ENCODE measurements at places on chromosomes 2 and 18.
A peak's percentile ranks its signal among the peaks of the same experiment; 100 is the strongest.

- peak; percentile 47 for DNase-seq
Observed at GRCh38 chr2:203869223-203870042, 1.9 kb downstream of the CTLA4 start.

- DNase-seq = no peak
Observed at GRCh38 chr2:31811482-31811881, 199.3 kb downstream of the MEMO1 start.

DNA sequence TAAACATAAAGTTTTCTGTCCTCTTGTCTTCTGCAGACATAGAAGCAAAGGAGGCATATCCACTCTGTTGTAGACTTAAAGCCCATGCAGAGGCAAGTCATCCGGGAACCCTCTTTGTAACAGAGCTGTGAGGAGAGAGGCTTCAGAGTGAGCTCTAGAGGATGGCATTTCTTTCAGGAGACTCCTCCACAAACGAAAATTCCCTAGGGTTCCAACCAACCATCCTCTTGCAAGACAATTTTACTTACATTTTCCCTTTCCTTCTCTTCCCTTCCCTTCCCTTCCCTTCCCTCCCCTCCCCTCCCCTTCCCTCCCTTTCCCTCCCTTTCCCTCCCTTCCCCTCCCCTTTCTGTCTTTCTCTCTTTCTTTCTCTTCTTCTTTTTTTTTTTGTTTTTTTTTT is 446.3 kb upstream of the MAP2 start:
- no peak for DNase-seq

- no peak for DNase-seq
Observed at GRCh38 chr2:130135692-130136541, 6.9 kb upstream of the POTEF start.

- no peak for DNase-seq
Observed at GRCh38 chr2:233250985-233251305, 528 bp upstream of the ATG16L1 start.

DNA sequence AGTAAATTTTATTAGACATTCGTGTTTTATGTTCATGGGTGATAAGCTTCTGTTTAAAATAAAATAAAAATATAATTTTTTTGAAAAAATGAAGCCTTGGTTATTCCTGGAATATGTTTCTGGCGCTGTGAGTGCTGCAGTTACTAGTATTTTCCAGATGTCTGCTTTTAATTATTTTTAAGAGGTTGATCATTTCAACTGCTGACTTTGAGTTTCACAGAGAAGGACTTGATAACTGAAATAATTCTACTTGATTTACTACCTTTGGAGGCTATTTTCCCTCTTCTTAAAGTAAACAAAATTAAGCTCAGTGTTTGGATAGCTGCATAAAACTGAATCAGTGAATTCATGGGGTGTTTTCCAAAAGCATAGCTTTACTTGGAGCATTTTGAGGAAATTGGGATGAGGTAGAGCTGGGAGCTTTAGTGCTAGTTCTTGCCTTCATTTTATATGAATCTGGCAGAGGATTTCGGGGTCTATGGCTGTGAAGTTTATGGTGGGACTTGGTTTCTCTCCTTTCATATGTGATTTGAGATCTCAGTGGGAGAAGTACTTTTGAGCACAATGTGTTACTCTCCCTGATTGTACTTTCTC is 666.5 kb downstream of the DCDC2C start:
- DNase-seq = no peak

GRCh38 chr18:70365361-70365760 is 76.5 kb downstream of the SOCS6 start:
- no peak for DNase-seq

- DNase-seq = no peak
Observed at GRCh38 chr18:9730786-9731185, 22.7 kb downstream of the RAB31 start.

- DNase-seq = no peak
Observed at GRCh38 chr2:155115846-155116245, 417.4 kb downstream of the KCNJ3 start.

- no peak for DNase-seq
Observed at GRCh38 chr2:239642406-239643004, 241.7 kb upstream of the HDAC4 start.

DNA sequence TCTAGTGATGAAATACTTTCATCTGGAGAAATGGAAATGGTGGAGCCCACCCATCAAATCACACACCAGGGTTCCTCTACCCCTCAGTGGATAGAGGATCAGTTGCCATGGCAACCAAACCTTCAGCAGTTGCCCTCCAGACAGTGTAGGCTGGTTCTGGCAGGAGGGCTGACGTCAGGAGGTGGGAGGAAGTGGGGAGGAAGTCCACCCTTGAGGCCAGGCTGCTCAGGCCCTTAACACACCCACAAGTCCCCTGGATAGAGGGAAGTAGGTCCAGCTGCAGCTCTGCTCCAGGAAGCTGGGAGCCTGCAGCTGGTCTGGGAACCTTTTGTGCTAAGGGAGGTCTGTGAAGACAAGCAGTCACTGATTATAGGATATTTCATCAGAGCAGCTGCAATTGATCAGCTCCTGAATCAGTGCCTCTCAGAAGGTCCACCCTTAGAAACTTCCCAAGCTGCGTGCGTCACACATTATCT is 186.6 kb downstream of the MTX2 start:
- DNase-seq = no peak

DNA sequence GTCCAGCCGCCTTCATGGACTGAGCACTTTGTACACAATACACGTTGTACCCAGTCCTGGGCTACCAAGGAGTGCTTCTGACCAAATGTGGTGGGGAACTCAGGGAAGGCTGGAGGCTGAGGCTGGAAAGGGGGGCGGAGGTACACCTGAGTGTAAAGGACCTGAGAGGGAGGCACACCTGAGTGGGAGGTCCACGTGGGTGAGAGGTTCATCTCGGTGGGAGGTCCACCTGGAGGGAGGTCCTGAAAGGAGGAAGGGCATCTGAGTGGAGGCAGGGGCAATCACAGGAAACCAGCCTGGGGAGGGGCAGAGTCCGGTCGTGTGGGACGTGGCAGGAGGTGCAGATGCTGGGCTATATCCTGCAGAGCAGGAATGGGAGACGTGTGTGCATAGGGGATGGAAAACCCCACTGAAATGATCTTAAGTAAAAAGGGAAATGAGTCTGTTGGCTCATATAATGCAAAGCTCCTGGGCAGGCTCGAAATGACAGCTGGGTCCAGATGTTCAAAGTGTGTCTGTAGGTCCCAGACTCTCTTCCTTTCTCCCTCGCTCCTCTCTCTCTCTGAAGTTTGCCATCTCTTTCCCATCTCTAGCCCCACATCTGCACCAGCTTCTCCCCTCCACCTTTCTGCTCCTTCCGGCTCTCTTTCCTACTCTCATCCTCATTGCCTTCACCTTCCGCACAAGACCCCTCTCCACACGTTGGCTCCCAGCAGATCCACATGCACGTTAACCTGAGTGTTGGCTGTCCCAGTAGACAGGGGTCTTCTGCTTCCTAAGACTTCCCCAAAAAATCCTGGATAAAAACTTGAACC is 137.7 kb downstream of the PXDN start:
- DNase-seq = no peak

GRCh38 chr2:214504599-214505376 is 93.9 kb downstream of the VWC2L start:
- no peak for DNase-seq

GRCh38 chr2:5713101-5713500 is 20.9 kb downstream of the SOX11 start:
- DNase-seq = no peak

DNA sequence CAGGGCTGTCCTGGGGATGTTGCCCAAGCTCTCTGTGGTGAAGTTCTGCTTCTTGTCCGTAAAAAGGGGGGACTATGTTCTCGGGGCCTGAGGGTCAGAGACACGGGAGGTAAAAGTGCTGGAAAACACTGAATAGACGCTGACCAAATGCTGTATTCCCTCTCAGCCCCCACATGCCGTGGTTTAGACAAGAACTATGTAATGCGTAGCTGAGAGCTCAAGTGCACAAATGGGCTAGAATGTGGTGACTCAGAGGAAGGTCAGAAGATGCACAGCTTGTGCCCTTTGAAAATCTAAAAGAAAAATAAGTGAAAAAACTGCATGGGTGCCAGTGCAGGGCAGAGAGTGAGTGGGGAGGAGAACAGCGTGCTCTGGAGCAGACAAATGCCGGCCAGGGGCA is 80.3 kb upstream of the MAP4K4 start:
- no peak for DNase-seq

DNA sequence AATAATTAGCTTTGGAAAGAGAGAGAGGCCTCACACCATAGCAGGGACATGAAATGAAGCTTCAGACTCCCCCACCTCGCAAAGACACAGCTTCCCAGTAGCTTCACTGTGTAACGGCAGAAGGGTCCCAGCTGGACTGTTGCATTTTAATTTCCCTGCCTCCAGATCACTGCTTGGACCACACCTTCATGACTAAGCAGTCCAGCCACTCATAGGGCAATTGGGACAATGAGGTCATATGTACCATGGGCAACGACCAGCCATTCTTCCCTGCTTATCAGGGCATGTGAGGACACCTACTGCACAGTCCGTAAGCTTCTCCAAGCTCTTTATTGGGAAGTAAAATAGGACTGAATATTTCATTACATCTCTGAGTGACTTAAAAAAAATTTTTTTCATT is 183.0 kb downstream of the MREG start:
- DNase-seq = no peak

DNA sequence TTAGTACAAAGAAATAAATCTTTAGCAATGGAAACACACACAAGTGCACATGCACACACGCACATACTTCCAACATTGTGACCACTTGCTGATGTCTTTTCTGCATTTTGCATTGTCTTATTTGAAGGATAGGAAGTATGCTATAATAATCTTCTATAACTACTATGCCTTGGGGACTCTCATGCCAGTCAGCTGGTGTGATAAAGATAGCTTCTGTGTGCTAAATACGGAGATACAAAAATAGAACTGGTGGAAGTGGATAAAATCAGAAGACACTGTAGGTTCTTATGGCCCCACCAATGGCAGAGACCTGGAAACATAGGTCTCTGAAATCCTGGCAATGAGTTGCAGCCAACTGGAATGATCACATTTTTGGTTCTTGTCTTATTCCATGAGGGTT is 31.5 kb upstream of the RASGRP3 start:
- DNase-seq = no peak

GRCh38 chr2:162298669-162299335 is 19.7 kb downstream of the IFIH1 start:
- DNase-seq = no peak

GRCh38 chr2:98912221-98912851 is 23.7 kb downstream of the CRACDL start:
- no peak for DNase-seq

GRCh38 chr2:186477790-186478189 is 8.3 kb upstream of the ZC3H15 start:
- DNase-seq = no peak
